ENCODE measurements at places on chromosomes 7 and 10.

- peaks cover 9% of the 10 kb centered on the region for H3K4me1 ChIP-seq
- DNase-seq = no peak
- no peaks in the 10 kb centered on the region for H3K27me3 ChIP-seq
- H3K4me3 ChIP-seq = no peak overlapping the region
- H3K27ac ChIP-seq = no peak overlapping the region
- H3K36me3 ChIP-seq = no peaks in the 10 kb centered on the region
Observed at GRCh38 chr10:127148066-127148932, 48.1 kb downstream of the INSYN2A start.

- DNase-seq = no peak
- H3K27ac ChIP-seq = no peak overlapping the region
- no peaks in the 10 kb centered on the region for H3K27me3 ChIP-seq
- no peaks in the 10 kb centered on the region for H3K36me3 ChIP-seq
- no peaks in the 10 kb centered on the region for H3K4me1 ChIP-seq
Observed at GRCh38 chr7:83870515-83870914, 221.6 kb upstream of the SEMA3E start.

DNA sequence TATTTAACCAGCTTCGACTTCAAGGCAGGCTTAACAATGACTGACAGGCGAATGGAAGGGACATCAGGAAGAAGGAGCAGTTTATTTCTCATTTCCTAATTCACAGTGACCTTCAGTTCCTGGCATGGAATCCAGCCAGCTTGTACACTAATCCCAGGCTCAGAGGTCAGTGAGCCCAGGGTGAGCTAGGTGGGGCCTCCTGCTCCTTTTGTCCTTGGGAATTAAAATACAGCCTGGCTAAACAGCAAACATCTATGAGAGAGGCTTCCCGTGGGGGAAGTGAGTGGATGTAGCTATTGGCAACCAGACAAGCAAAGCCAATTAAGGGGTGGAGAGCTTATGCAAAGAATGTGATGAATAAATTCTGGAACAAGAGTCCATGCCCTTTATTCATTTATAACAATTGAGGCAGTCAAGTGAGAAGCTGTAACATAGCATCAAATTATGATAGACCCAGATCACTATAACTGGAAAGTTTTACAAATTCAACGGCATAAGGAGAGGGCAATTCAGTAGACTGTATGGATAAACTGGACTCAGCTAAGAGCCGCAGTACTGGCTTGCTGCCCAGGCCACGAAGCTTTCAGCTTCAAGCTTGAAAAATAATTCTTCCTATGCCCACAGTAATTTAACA, 57.1 kb downstream of the STK17A start:
- H3K36me3 ChIP-seq = peaks cover 70% of the 10 kb centered on the region
- H3K4me3 ChIP-seq = no peak overlapping the region
- H3K27me3 ChIP-seq = no peaks in the 10 kb centered on the region
- H3K4me1 ChIP-seq = peaks cover 41% of the 10 kb centered on the region
- peak overlapping the region; percentile 56 for H3K27ac ChIP-seq
- no peak for DNase-seq

DNA sequence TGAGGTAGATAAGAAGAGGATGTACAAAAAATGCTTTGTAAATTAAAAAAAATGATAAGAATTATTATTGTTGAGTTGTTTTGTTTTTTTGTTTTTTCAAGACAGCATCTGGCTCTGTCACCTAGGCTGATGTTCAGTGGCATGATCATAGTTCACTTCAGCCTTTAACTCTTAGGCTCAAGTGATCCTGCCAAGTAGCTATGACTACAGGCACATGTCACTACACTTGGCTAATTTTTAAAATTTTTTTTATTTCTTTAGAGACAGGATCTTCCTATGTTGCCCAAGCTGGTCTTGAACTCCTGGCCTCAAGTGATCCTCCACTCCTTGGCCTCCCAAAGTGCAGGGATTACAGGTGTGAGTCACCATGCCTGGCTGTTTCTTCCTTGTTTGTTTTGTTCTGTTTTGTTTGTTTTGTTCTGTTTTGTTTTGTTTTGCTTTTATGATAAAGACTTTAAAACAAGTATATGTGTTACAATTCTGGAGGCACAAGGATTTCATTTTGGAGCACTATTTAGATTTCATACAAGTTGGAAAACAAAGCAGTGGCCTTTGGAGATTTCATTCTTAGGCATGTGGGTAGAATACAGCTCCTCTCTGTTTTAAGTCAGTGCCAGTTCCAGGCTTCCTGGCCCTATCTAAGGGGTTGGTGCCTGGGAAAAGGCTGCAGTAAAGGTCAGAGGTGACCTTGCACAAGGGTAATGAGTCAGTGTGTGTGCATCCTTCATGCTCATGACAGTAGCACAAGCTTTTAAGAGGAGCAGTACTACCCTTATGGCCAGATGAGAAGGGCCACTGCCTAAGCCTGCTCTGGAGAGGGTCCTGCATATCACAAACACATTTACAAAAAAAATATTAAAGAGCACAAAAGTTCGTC, 17.9 kb downstream of the FGFBP3 start:
- H3K4me1 ChIP-seq = peaks cover 3% of the 10 kb centered on the region
- H3K36me3 ChIP-seq = no peaks in the 10 kb centered on the region
- no peak for DNase-seq
- no peaks in the 10 kb centered on the region for H3K27me3 ChIP-seq

DNA sequence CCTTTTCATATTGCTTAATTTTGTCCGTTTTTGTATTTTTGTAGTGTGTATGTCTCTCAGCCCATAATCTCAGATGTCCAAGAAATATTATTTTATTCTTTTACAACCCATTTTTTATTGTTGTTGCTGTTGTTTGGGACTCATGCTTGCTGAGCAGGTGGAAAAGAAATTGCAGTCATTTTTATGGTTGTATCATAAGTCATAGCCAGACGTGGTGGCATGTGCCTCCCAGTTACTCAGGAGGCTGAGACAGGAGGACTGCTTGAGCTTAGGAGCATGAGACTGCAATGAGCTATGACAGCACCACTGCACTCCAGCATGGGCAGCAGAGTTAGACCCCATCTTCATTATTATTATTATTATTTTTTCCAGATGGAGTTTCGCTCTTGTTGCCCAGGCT, 117.8 kb downstream of the EPC1 start:
- H3K27me3 ChIP-seq = no peaks in the 10 kb centered on the region
- H3K27ac ChIP-seq = no peak overlapping the region
- DNase-seq = no peak
- no peak overlapping the region for H3K4me3 ChIP-seq
- H3K4me1 ChIP-seq = no peaks in the 10 kb centered on the region

- DNase-seq = no peak
- no peaks in the 10 kb centered on the region for H3K36me3 ChIP-seq
- no peaks in the 10 kb centered on the region for H3K27me3 ChIP-seq
- no peak overlapping the region for H3K4me3 ChIP-seq
- no peak overlapping the region for H3K27ac ChIP-seq
Observed at GRCh38 chr7:110645060-110645459, 445.9 kb upstream of the LRRN3 start.

- H3K4me1 ChIP-seq = no peaks in the 10 kb centered on the region
- H3K4me3 ChIP-seq = no peak overlapping the region
- no peaks in the 10 kb centered on the region for H3K27me3 ChIP-seq
- H3K36me3 ChIP-seq = no peaks in the 10 kb centered on the region
- no peak for DNase-seq
Observed at GRCh38 chr7:158795272-158795671, 34.0 kb downstream of the ESYT2 start.

DNA sequence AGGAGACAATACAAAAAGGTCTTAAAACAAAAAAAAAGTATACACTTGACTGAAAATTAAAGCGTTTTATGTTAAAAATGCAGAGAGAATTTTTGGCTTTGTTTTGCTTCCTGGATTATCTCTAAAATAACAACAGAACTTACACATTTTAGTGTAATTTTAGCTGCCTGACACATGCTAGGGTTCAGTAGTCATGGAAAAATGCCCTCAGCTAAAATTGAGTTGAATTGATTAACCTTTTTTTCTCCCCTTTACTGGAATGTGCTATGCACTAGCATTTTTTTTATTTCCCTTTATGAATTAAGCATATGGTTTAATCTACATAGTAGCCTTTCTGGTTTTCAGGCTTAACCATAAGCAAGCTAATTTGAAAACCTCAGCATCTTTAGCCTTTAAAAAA, 89.9 kb downstream of the ZNF277 start:
- H3K36me3 ChIP-seq = no peaks in the 10 kb centered on the region
- no peak for DNase-seq
- H3K4me1 ChIP-seq = no peaks in the 10 kb centered on the region
- H3K4me3 ChIP-seq = no peak overlapping the region
- H3K27ac ChIP-seq = no peak overlapping the region

GRCh38 chr10:120582753-120583152, 125.7 kb downstream of the PLPP4 start:
- no peaks in the 10 kb centered on the region for H3K4me1 ChIP-seq
- DNase-seq = no peak
- no peaks in the 10 kb centered on the region for H3K27me3 ChIP-seq

DNA sequence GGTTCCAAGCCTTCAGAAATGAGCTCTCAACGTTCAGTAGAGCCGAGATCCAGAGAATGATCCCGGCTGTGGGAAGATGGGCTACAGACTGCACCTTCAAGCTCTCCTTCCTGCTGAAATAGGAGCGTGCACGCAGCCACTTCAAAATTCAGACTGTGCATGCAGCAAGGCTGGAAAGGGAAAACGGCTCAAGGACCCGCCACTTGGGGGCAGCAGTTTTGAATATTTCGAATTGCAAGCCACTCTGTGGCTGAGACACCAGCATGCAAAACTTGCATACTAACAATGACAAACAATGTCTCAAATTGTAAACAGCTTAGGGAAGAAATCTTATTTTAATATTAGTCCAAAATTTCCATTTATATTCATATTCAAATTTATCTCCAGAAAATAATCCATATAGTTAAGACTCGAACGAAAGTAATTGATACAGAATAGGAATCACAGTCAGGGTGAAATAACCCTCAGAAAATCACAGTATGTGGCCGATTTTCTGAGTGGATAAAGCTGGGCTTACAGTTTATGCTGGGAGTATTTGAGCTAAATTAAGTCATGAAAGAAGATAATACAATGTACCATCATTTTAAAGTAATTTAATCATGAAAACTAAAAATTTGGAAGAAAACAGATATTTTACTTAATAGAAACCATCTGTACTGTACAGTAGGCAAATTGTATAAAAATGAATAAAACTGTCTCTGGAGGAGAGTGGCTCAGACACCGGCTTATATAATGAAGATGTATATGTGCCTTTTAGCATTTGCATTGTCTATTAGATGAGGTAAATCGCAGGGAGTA, 137.9 kb upstream of the MKI67 start:
- no peak overlapping the region for H3K27ac ChIP-seq
- DNase-seq = no peak
- no peaks in the 10 kb centered on the region for H3K27me3 ChIP-seq
- H3K36me3 ChIP-seq = no peaks in the 10 kb centered on the region
- no peaks in the 10 kb centered on the region for H3K4me1 ChIP-seq

DNA sequence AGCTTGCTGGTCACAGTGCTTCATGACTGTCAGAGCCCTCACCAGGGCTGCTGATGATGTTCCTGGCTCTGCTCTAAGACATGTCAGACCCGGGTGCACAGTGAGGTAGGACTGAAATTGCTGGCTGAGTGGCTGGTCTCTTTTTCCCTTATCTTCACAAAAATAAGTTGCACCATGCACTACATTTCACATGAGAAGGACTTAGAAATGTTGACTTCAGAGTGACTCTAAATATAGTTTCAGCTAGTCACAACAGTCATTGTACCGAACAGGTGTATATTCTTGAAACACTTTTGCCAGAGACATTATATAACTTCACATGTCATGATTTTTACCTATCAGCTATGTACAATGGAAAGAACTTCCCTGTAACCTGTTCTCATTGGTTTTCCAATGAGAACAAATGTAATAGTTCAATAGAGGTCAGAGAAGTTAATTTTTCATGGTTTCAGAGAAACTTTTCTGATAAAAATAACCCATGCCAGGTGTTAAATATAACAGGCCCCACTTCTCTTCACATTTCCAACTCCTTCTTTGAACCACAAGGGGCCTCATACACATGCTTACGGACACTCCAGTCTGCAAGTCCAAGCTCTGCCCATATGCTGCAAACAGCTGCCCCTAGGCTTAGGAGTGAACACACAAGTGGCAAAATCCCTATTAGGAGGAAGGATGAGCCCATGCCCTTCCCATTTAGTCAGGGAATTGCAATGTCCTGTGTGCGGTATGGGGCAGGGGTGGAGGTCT, 115.6 kb downstream of the CDK6 start:
- H3K4me3 ChIP-seq = no peak overlapping the region
- peaks cover 40% of the 10 kb centered on the region for H3K4me1 ChIP-seq
- no peak for DNase-seq
- peaks cover 27% of the 10 kb centered on the region for H3K36me3 ChIP-seq

GRCh38 chr7:130272381-130273080, 5.9 kb downstream of the CPA2 start:
- no peaks in the 10 kb centered on the region for H3K27me3 ChIP-seq
- no peaks in the 10 kb centered on the region for H3K36me3 ChIP-seq
- no peak overlapping the region for H3K4me3 ChIP-seq
- no peak for DNase-seq
- peaks cover 28% of the 10 kb centered on the region for H3K4me1 ChIP-seq
- no peak overlapping the region for H3K27ac ChIP-seq

GRCh38 chr10:44261296-44261695, 123.6 kb downstream of the CXCL12 start:
- H3K4me1 ChIP-seq = no peaks in the 10 kb centered on the region
- DNase-seq = no peak
- no peak overlapping the region for H3K27ac ChIP-seq
- no peaks in the 10 kb centered on the region for H3K27me3 ChIP-seq
- H3K36me3 ChIP-seq = no peaks in the 10 kb centered on the region
- no peak overlapping the region for H3K4me3 ChIP-seq

GRCh38 chr10:94066411-94066810, 72.7 kb downstream of the PLCE1 start:
- no peaks in the 10 kb centered on the region for H3K4me1 ChIP-seq
- H3K27ac ChIP-seq = no peak overlapping the region
- H3K36me3 ChIP-seq = no peaks in the 10 kb centered on the region
- H3K27me3 ChIP-seq = no peaks in the 10 kb centered on the region
- no peak for DNase-seq

DNA sequence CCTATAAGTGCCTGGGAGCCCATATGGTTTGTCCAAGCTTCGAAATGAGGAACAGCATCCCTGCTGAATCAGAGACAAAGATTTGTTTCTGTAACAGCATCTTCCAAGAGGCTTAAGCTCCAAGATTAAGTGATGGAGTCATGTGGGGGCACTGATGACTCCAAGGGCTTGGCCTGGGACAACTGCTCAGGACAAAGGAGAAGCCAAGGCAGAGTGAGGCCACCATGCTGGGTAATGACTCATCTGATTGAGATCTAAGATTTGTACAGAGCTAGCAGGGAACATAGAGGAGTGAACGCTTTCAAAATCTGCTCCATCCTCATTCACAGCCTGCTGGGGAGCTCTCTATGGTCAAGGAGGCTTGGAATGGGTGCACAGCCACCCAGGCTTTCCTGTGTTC, 49.3 kb downstream of the C10orf120 start:
- no peak overlapping the region for H3K27ac ChIP-seq
- no peaks in the 10 kb centered on the region for H3K27me3 ChIP-seq
- H3K4me3 ChIP-seq = no peak overlapping the region
- H3K4me1 ChIP-seq = no peaks in the 10 kb centered on the region

- H3K27me3 ChIP-seq = no peaks in the 10 kb centered on the region
- no peaks in the 10 kb centered on the region for H3K36me3 ChIP-seq
- H3K4me3 ChIP-seq = no peak overlapping the region
- no peak overlapping the region for H3K27ac ChIP-seq
- DNase-seq = no peak
- H3K4me1 ChIP-seq = no peaks in the 10 kb centered on the region
Observed at GRCh38 chr10:24133835-24134234, 75.1 kb upstream of the KIAA1217 start.

Data from esophagus squamous epithelium (tissue), 5 donors.